Ovary (tissue), 10 donors: ENCODE measurements at places on chromosomes 1 and 21.

- no peak overlapping the region for H3K4me3 ChIP-seq
- H3K4me1 ChIP-seq: no peaks in the 10 kb centered on the region
- H3K27me3 ChIP-seq: no peaks in the 10 kb centered on the region
- no peaks in the 10 kb centered on the region for H3K36me3 ChIP-seq
- no peak for DNase-seq
Observed at GRCh38 chr1:178151831-178152230, 57.9 kb downstream of the RASAL2 start.

DNA sequence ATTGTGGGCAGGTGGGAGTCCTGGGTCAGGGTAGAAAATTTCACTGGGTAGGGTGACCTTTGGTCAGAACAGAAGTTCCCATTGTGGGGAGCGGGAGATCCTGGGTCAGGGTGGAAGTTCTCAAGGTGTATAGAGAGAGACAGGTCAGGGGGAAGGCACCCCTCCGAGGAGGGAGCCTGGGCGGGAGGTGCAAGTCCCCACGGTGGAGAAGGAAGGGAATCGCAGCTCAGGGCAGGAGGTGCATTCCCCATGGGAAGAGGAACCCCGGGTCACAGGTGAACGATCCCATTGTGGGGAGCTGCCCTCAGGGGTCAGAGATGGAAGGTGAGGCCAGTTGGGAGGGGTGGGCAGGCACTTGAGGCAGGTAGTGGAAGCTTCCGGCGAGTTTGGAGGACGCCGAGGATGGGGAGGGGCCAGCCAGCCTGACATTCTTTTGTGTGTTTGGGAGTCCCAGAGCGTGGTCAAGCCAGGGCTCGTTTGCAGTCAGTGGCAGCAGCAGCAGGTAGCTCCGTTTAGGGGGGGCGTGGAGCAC, 637 bp downstream of the LYPLA2 start:
- peaks cover 24% of the 10 kb centered on the region for H3K4me1 ChIP-seq
- peak; percentile 51 for DNase-seq
- H3K27ac ChIP-seq: peak overlapping the region; percentile 27

GRCh38 chr1:12143631-12144155, 23.1 kb upstream of the TNFRSF1B start:
- H3K27me3 ChIP-seq: no peaks in the 10 kb centered on the region
- peak; percentile 81 for DNase-seq
- H3K4me1 ChIP-seq: peaks cover 16% of the 10 kb centered on the region
- H3K4me3 ChIP-seq: no peak overlapping the region

DNA sequence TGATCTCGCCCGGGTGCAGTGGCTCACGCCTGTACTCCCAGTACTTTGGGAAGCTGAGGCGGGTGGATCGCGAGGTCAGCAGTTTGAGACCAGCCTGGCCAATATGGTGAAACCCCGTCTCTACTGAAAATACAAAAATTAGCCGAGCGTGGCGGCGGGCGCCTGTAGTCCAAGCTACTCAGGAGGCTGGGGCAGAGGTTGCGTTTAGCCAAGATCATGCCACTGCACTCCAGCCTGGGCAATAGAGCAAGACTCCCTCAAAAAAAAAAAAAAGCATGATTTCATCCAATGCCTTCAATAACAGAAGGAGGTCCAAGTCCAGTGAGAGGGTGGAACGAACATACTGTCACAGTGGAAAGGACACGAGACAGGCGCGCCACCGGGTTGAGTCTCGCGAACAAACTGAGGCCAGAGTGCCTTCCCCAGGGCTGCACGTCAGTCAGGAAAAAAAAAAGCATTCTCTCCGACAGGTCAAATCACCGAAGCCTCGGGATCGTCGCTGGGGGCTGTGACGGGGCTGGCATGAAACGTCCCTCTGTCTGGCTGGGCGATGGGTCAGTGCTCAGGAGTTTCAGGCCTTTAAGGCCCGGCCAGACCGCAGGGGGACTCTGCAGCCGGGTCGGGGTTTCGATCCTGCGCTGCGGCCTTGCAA, 8.4 kb upstream of the CROCC start:
- H3K4me3 ChIP-seq: peak overlapping the region; percentile 78
- H3K4me1 ChIP-seq: peaks cover 4% of the 10 kb centered on the region
- no peaks in the 10 kb centered on the region for H3K27me3 ChIP-seq
- no peak overlapping the region for H3K27ac ChIP-seq
- H3K36me3 ChIP-seq: no peaks in the 10 kb centered on the region

- H3K36me3 ChIP-seq: no peaks in the 10 kb centered on the region
- H3K4me3 ChIP-seq: no peak overlapping the region
- H3K27me3 ChIP-seq: no peaks in the 10 kb centered on the region
- no peaks in the 10 kb centered on the region for H3K4me1 ChIP-seq
Observed at GRCh38 chr1:212623603-212624002, 15.0 kb downstream of the ATF3 start.

- no peak overlapping the region for H3K27ac ChIP-seq
- no peak overlapping the region for H3K4me3 ChIP-seq
- no peaks in the 10 kb centered on the region for H3K4me1 ChIP-seq
- no peak for DNase-seq
Observed at GRCh38 chr1:93519199-93519829, 71.4 kb downstream of the FNBP1L start.

GRCh38 chr1:215772151-215772550, 205.0 kb downstream of the KCTD3 start:
- no peak for DNase-seq
- H3K36me3 ChIP-seq: no peaks in the 10 kb centered on the region
- no peak overlapping the region for H3K4me3 ChIP-seq
- no peaks in the 10 kb centered on the region for H3K4me1 ChIP-seq
